ENCODE measurements at places on chromosomes 11 and 22.

DNA sequence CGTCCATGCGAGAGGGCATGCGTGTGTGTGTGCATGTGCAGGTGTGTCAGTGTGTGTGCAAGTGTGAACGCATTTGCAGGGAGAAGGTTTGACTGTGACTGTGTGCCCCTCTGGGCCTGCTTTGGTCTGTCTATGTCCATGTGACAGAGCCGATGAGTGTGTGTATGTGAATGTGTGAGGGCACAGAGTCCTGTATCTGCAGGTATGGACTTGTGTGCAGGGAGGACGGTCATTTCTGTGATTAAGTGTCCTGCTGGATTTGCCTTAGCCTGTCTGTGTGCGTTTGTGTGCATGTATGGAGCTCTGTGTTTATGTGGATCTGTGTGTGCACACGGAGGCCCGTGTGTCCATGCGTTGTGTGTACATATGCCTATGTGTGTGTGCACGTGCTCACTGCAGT is 5.4 kb downstream of the EMID1 start:
- no peak for DNase-seq

DNA sequence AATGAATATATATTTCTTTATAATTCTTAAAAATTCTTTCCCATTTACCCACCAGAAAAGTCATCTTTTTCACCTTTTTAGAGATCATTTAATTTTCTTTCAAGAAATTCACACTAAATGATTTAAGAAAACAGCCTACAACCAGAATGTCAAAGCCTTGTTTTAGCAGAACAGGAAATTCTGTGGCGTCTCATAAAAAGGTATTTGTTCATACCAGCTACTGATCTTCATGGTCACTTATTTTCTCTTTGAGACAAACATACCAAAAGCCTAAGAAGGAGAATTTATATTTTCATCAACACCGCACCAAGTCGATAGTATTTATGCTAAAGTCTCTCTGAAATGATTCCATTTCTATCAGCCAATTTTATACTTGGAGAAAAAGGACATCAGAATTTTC is 105.3 kb downstream of the ETS1 start:
- DNase-seq = no peak

GRCh38 chr22:31970490-31971444 is 26.4 kb downstream of the YWHAH start:
- DNase-seq = peak; percentile 71

DNA sequence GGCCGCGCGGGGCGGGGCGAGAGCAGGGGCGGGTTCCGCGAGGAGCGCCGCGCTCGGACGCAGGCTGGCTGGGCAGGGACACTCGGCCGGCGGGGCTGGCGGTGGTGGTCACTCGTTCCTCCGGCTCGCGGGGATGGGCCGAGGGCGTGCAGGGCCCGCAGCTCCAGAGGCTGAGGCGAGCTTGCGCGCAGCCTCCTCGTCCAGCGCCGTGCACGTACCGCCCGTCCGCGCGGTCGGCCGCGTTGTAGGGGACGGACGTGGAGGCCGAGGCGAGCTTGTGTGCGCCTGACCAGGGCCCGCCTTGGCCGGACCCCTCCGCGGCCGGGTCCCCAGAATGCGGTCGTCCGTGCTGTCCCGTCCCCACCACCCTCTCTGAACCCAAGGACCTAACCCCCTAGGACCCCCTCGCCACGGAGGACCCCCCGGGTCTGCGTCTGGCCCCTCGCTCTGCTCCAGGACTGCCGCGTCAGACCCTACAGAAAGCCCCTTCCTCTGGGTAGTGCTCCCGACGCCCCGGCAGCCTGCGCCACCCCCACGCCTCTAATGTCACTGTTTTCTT is 569 bp upstream of the YPEL1 start:
- DNase-seq = no peak

GRCh38 chr22:50314455-50315288 is 7.2 kb upstream of the PLXNB2 start:
- no peak for DNase-seq

- DNase-seq = no peak
Observed at GRCh38 chr11:8760896-8761295, 78.3 kb downstream of the RPL27A start.

DNA sequence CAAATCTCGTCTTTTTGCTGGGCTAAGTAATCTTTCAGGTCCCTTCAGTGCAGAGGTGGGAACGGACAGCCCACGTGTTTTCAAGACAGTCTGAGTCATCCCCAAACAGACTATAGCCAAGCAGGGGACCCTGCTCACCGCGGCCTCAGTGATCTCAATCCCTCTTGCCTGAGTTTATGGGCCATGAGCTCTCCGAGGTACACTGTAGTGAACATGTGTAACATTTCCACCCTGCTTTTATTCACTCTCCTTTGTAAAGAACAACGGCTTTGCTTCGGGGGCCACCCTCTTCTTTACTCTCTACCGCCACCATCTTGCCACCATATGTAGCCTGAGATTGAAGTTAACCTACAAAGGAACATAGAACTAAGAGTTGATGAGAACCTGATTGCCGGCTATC is 11.5 kb upstream of the KCTD14 start:
- no peak for DNase-seq

DNA sequence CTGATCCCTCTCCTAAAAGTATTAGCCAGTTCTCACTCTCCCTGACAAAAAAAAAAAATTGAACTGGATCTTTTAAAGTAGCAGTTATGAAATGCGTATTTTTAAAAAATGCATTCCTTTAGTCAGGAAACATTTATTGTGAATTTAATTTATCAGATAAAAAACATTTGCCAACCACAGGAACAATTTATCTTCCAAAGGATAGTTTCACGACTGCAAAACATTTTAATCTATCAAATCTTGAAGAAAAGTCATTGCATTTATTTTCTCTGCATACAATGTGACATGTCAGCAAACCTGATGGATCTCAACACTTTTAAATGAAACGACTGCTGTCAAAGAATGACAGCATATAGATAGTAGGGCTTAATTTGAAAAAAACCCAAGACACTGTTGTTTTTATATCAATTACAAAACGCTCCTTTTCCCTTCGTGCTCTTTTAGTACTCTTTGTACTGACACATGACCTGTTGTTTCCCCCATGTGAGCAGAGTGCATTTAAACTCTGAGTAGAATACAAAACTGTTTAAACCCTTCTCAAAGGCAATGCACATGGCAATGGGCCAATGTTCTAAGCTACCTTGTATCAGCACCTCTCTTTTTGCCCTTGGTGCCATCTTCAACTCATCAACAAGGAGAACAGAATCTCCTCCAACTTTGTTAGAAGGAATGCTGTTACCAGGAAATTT is 107.0 kb downstream of the ATG16L2 start:
- DNase-seq = no peak

DNA sequence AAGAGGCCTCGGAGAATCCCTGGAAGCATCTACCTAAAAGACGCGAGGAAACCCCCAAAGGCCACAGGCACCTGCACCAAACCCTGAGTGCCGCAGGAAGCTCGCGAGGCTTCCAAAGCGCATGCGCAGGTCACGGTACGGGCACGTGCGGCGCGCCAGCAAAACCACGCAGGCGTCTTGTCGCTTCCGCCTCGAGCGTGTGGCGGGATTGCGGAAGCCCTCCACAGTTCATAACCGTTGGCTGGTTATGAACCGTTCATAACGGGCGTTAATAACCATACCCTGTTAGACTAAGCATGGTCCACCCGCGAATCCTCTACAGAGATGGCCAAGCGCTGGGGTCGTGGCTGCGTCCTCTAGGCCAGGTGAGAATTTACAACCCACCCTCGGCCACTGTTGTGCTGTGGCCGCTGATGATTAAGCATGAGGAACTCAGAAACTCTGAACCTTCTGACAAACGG is 46.4 kb downstream of the MORC2 start:
- DNase-seq = no peak

DNA sequence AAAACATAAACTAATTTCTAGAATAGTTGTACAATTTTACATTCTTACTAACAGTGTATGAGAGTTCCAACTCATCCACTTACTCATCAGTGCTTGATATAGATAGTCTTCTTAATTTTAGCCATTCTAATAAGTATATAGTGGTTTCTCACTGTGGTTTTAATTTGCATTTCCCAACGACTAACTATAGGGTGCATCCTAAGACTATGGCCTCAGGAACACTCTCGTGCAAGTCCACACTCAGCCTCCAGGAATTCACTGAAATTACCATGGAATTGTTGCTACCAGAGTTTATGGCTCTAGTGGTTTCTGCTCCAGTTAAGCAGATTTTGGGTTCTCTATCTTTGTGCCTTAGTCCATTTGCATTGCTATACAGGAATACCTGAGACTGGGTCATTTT is 60.1 kb upstream of the GUCY1A2 start:
- DNase-seq = no peak

DNA sequence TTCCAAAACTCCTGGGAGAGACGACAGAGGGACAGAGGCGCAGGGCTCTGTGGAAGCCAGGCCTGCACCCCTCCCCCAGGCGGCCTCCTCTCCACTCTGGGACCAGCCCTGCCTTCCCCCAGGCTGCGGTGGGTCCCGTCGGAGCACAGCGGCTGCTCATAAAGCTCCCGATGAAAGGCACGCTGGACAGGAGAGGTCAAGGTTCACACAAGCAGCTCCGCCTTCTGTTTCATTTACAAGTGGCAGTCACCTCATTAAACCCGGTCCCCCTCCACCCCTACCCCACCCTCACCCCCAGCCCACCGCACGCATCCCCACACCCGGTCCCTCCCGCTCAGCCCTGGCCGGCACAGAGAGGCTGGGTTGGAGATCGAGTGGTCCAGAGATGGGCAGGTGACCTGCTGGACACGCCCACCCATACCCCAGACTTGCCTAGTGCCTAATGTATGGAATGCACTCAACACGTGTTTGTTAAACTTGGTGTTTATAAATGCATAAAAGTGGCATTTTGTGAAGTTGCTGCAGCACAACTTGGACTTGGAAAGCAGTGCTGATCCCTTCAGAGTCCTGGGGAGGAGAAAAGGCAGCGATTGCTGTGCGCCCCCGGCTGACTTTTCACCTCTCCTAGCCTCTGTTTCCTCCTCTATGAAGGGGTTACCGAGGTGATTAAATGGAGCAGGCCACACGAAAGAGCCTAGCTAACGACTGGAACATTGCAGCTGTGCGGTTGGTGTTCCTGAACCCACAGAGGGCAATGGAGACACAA is 26.0 kb downstream of the RPUSD4 start:
- no peak for DNase-seq

GRCh38 chr11:37817727-37818270 is 1219.8 kb upstream of the RAG2 start:
- DNase-seq = no peak

GRCh38 chr11:94926698-94927237 is 46.6 kb downstream of the CWC15 start:
- no peak for DNase-seq

DNA sequence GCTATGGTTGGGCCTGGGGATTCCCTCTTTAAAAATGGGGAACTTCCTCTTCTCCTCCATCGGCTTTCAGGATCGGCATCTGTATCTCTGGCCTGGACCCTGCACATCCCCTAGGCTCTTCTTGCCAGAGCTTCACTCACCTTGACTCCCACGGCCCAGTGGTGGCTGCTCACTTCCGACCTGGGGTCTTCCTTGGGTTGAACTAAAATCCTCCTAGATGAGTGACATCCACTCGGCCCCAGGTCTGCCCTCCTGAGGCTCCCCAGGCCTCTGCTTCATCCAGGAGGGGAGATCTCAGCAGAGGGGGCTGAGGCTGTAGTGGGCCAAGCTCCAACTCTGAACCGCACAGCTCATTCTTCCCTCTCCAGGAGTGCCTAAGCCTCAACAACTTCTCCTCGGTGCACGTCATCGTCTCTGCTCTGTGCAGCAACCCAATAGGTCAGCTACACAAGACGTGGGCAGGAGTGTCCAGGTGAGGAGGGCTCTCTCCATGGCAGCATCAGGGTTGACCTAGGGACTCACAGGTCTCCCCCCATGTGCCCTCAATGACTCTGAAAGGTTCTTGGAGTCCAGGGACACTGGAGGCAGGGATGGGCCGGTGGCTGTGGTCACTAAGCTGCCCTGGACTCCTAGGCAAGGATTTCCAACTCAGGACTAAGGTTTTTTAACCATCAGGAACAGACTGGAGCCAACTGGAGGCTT is 3.3 kb downstream of the RGL4 start:
- no peak for DNase-seq

DNA sequence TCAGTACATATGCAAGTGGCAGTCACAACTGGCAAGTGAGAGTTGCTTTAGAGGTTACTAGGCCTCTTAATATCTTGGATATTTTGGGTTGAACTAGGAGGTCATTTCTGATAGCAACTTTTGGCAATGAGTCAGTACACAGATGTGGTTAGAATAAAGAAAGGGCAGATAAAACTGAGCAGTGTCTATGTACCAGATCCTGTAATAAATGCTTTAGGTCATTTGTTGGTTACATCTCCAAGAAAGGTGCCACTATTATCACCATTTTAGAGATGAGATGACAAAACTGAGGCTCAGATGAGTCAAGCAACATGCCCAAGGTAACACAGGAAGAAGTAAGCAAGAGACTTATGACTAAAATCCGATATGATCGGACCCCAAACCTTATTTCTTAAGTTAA is 25.0 kb downstream of the MAML2 start:
- no peak for DNase-seq

GRCh38 chr11:88042238-88042637 is 133.0 kb downstream of the RAB38 start:
- DNase-seq = no peak

DNA sequence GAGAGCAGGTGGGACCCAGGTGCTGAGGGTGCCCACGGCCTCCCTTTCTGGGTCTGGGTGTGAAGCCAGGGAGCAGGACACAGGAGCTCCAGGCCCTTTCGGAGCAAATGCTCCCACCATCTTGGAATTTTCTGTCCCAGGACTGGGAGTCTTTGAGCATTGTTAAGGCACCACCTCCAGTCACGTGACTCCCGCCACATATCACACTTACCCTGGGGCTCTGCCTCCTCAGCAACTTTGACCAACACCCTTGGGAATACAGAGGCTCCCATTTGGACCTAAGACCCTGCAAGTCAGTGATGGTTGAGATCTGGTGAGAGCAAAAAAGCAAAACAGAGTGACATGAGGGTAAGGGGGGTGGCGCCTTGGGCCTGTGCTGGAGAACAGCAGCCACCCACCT is 35.6 kb downstream of the GNAZ start:
- no peak for DNase-seq

- no peak for DNase-seq
Observed at GRCh38 chr11:2534134-2534956, 89.5 kb downstream of the KCNQ1 start.

DNA sequence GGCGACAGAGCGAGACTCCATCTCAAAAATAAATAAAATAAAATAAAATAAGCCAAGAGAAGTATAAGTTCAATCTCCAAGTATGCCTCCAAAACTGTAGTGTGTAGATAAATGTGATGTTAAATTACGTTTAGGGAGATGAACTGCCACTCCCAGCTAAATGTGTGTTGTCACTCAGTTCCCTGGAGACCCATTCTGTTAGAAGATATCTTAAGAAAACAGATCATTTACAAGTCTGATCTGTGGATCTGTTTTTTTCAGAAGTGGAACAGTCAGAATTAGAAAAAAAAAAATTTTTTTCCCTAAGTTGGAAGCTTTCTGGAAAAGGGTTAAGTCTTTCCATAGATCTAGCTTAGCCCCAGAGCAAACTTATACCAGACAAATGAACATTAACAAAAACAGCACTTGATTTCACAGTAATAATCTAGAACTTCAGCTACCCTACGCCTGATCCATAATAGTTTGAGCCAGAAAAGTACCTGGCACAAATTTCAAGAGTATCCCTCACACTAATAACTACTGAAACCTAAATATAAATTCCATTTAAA is 18.2 kb downstream of the CELF1 start:
- no peak for DNase-seq

Measured in DMS153 (cell line).